ENCODE measurements at places on chromosomes 4 and X. TPM values are rescaled to one million over a fixed set of nuclear protein-coding genes. Genes with fewer than 3 reads are reported as not detected.
A peak's percentile ranks its signal among the peaks of the same experiment; 100 is the strongest.

GABRG1 gene
- total RNA-seq = not detected

SLITRK4 gene
- total RNA-seq = not detected

CT45A3 gene
- total RNA-seq = not detected

MAGED2 gene
- 58.8 TPM for total RNA-seq

DNA sequence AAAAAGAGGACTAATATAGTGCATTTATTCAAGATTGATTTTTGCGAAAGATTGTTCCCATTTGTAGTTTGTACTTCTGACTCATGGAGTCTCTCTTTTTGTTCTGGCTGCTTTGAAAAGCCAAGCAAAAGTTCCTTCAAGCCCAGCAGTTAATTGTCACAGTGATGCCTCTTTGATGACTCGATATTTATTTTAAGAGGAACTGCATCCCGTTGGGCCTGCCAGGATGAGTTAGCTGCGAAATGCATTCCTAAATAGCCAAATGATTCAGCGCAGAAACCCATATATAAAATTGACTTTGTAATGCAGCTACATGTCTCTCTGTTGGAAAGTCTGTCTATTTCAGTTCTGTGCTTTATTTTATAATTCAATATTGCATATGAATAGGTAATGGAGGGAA, 295.1 kb downstream of the GBA3 start:
- DNase-seq = peak; percentile 21

DNA sequence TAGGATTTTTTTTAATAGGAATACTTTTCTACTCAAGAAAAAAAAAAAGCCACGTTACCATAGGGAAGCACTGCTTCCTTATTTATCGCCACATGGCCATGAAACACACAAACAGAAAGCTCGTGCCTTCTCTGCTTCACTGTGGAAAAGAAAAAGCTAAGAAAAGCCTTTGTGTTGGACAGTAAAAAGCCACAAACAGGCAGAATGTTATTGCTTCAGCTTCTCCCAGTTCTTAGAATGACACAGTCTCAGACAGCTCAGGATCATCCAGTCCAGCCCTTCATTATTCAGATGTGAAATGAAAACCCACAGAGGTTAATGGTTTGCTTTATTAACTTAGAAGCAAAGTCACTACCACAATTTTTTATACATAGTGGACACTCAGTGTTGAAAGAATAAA, 181.6 kb upstream of the NOCT start:
- no peak for DNase-seq

- DNase-seq = peak; percentile 11
These were observed 123.2 kb downstream of the TRIML1 start for GRCh38 chr4:188262464-188262863.

GRCh38 chr4:177555007-177555574, 112.9 kb upstream of the AGA start:
- DNase-seq = peak; percentile 16
